ENCODE measurements at places on chromosomes 7 and 10.
A peak's percentile ranks its signal among the peaks of the same experiment; 100 is the strongest.

- no peak for DNase-seq
Observed at GRCh38 chr10:13225601-13226000, 8.6 kb downstream of the UCMA start.

- no peak for DNase-seq
Observed at GRCh38 chr7:139104091-139104450, 5.4 kb downstream of the ZC3HAV1 start.

DNA sequence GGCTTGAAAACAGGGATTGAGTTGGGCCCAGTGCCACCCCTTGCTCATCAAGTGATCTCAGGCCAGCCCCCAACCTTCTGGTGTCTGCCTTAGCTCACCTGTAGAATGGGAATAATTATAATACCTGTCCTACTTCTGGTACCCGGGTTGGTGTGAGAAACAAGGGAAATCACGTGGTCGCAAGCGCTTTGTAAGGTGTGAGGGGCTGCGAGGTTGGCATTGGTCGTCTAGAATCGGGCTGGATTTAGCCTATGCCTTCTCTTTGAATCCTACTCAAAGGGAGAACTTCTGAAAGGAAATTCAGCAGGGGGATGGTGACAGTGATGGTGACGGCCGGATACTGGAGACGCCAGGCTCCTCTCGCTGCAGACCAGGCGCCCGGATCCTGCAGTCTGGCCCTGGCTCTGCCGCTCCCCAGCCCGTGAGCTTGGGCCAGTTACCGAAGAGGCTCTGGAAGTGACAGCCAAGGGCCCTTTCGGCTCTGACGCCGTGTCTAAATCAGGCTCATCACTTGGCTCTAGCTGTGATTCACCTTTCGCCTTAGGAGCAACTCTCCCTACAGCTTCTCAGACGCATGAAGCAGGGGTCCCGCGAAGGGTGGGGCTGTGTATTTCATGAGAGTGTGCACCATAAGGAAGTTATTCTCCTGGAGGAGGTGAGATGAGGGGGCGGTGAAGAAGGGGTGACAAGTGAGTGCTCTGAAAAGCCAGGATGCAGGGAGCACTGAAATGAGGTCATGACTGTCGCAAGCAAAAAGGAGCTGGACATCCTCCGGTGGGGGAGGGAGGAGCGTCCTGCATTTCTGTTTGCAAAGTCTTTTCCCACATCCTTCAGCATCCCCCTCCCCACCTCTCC, 4.0 kb upstream of the CREB5 start:
- no peak for DNase-seq

- DNase-seq = no peak
Observed at GRCh38 chr10:24645784-24646183, 77.9 kb downstream of the ARHGAP21 start.

DNA sequence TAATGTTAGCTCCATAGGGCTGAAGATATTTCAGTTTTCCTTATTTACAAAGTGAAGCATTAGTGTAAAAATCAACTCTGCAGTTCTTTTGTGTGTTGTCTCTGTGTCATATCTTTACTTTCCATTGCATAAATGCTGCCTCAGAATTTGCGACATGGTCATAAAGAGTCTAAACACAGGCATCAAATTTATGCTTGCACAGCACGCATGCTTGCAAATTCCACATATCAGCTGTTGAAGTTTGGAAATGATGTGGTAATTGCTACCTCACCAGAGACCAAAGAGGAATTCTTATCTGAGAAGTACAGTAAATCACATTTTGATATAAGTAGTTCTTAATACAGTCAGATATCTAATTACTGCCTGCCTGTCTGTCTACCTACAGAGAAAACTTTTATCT, 348.2 kb upstream of the GRM3 start:
- DNase-seq = no peak

- peak; percentile 12 for DNase-seq
Observed at GRCh38 chr10:31929261-31930022, 811 bp upstream of the ARHGAP12 start.

GRCh38 chr7:44080686-44081265, 1.6 kb downstream of the POLM start:
- DNase-seq = no peak

DNA sequence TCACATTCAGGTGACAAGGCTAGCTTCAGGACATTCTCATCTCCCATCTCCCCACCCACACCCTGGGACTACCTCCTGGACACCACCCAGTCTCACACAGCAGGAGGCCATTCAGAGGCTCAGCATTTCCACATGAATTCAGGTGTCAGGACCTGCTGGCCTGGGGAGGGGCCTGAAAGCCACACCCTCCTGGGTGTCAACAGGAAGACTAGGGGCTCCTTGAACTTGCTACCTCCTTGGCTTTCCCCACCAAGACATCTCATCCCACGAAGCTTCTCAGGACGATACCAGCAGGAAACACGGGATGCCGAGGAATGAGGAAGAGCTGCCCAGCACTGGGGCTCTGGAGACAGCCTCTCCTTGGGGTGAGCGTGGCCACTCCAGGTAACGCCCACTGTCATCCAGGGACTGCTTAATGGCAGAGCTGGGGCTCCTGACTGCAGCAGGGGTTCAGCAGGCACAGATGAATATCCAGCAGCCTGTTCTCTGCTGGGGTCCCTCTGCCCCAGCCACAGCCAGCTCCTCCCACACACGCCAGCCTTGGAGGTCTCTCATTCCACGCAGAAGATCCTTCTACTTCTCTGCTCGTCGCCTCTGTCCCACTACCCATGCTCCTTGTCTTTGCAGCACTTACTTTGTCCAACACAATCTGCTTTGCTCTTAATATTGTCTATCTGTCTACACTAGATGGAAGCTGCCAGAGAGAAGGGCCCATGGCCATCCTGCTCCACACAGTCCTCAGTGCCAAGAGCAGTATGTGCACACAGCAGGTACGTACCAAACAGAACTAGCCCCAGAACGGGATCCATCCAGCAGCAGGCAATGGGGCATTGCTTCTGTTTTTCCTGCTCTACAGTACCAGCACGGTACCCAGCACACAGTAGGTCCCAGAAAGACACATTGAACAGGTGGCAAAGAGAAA, 88.7 kb downstream of the FAM53B start:
- no peak for DNase-seq

DNA sequence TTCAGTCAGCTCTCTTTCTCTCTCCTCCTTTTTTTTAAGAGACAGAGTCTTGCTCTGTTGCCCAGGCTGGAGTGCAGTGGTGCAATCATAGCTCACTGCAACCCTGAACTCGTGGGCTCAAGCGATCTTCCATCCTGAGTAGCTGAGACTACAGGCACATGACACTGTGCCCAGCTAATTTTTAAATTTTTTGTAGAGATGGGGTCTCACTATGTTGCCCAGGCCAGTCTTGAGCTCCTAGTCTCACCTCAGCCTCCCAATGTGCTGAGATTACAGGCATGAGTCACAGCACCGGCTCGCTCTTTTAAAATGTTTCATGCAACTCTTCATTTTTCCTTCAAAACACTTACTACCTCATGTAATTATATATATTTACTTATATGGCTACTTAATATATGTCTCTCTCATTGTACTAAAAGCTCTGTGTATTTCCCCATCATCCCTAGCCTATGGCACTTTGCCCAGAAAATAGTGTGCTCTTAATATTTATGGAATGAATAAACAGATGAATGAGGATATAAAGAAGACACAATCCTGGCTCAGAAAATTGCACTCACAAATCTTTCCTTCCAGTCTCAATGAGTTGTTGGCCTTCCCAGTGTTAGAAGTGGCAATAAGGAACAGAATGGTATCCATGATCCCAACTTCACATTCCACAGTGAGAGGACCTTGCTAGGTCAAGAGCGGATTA, 33.9 kb downstream of the EBLN1 start:
- peak; percentile 24 for DNase-seq

DNA sequence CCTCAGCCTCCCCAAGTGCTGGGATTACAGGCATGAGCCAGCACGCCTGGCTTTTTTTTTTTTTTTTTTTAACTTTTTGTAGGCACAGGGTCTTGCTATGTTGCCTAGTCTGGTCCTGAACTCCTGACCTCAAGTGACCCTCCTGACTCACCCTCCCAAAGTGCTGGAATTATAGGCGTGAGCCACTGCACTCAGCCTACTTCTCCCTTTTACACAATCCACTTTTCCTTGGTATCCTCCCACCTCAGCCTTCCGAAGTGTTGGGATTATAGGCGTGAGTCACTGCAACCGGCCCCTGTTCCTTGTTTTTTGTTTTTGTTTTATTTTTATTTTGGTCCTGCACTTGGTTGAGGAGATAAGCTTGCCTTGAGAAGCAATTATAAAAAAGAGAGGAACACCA, 75.9 kb upstream of the KMT2C start:
- DNase-seq = no peak

GRCh38 chr10:132143162-132143561, 43.6 kb upstream of the DPYSL4 start:
- DNase-seq = no peak

- no peak for DNase-seq
Observed at GRCh38 chr7:151644554-151644953, 124.9 kb upstream of the RHEB start.

- no peak for DNase-seq
Observed at GRCh38 chr7:35380739-35381224, 126.9 kb upstream of the TBX20 start.

DNA sequence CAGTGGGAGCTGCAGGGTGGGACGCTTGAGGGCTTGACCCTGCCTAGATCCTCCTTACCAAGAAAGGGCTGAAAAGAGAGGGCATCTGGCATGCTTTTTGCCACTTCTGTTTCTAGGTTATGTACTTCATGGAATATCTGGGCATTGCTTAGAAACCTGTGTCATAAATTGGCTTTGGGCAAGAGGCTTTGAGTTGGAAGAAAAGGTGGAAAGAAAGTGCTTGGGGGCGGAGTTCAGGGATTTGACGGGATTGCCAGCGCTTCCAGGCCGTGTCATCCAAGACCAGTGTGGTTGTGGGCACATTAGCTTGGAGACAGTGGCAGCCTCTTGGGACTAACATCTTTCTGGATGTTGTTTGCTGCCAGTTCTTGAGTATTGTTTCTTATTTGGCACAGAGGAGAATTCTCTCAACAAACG, 825 bp downstream of the ZNF862 start:
- DNase-seq = no peak

DNA sequence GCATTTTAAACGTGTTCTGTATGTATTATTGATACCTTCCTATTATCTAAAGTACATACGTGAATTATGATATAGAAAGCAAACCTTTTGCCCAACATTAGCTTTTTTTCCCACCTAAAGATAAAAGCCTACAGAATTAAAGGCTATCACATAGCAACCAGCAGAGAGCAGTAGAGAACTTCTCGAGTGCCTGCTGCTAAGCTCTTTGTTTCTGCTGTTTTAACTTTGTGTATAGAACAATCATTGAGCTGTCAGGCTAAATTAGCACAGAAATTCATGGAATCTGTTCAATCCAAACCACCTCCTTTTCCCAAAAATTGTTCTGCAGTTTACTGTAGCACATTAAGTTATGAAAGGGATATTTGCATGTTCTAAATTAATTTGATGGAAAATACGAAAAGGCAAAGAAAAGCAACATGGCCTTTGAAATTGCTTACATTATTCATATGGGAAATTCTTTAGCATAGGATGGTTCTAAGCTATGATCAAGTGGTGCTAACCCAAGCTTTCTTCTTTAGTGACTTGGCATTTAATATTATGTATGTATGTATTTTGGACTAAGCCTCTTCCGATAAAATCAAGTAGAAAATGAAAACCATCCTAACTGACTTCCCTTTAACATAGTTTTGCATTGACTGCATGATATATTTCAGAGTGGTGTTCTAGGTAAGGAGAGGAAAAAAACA, 1288.5 kb downstream of the GATA3 start:
- peak; percentile 24 for DNase-seq

DNA sequence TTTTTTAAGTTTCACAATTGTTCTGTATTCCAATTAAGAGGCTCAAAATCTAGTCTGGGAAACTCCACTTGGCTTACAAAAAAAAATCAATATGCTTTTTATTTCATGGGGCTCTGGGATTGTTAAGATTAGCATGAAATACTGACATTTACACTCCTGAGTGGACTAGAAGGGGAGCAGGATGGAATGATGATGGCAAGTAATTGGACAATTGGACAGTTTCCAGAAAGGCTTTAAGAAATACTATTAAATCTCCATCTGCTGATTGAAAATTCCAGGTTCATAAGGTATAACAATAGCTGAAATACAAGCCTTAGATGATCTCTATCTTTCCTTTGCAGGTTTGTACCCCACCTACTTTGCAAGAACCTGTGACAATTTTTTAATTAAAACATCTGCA, 184.4 kb downstream of the LRRTM3 start:
- no peak for DNase-seq

GRCh38 chr7:139886899-139887298, 57.8 kb downstream of the TBXAS1 start:
- DNase-seq = no peak

DNA sequence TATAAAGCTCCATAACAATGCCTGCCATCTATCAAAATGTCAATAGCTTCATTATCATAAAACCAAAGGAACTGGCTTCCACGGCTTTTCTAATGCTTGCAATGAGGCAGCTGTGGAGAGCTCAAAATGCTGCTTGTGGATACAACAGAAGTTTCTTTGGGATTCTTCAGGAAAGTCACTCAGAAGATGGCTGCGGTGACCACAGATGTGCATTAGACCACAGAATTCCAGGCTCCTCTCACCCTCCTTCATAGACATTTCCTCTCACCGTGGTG, 77.2 kb downstream of the CDCA7L start:
- no peak for DNase-seq

DNA sequence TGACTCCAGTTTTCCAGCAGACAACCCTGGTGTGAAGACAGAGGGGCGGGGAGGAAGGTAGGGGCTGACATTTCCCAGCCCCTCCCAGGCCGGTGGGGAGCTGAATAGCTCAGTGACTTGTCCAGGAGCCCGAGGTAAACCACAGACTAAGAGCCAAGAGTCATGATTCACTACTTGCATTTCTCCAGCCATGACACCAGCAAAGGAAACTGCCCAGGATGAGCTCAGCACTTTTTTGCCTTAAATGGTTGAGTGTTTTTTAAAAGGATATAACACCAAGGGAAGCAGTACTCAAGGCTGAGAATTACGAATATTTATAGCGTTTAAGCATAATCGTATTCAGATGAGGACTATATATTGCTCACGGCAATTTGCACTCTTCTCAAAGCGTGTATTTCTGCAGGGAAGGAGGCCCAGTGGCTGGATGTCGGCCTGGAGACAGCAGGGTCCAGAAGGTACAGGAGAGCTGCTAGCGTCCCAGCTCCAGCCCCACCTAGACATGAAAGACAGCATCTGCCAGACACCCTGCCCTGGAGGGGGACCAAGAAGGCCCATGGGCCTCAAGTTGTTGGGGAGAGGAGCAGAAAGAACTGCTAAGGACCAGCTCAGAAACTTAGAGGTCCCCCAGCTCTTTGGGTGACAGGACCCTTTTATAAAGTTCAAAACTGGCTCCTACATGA, 141.4 kb downstream of the GRID1 start:
- DNase-seq = no peak

GRCh38 chr7:6271694-6272440, 557 bp downstream of the CYTH3 start:
- DNase-seq = no peak

GRCh38 chr7:104196161-104196560, 11.7 kb downstream of the ORC5 start:
- no peak for DNase-seq

- no peak for DNase-seq
Observed at GRCh38 chr7:112199672-112200071, 6.5 kb downstream of the DOCK4 start.
